K562 (cell line): ENCODE measurements at places on chromosomes 1 and 21. TPM values are rescaled to one million over a fixed set of nuclear protein-coding genes. Genes with fewer than 3 reads are reported as not detected.

DNA sequence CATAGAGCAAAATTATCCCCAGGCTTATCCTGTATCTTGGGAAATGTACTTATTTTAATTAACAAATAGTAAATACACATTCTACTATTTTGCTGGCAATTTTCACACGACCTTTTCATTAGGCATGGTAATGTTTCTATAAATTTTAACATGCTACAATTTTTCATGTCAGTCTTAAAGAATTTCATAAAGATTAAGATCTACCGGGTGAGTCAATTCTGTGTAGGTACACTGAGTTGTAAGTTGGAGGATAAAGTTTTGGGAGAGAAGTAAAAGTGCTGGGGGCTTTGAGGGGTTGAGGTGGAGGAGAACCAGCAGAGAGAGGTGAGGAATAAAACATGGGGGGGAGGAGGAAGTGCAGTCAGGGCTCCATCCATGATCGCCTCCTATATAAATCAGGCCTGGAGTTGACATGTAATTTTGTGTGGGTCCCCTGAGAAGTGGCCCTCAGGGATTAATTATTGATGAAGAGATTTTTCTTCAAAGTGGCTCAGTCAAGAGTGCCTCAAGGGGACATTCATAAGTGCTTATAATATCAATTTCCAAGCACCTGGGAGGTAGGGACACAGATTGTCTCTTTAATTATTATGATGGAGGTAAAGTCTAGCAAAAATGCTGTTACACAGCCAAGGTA lies 7.2 kb downstream of the DPYD start:
- DNase-seq, result no peak

LGR6 gene
- 0.12 and 0.42 TPM in 2 replicates for polyA plus RNA-seq

ZNF683 gene
- not detected in 2 replicates for polyA plus RNA-seq

GRCh38 chr1:115062542-115063004 lies 26.7 kb downstream of the TSPAN2 start:
- no peak for DNase-seq

CLCA4 gene
- polyA plus RNA-seq, result not detected in 2 replicates

- DNase-seq, result no peak
Observed at GRCh38 chr1:57475366-57475765, 51.5 kb upstream of the DAB1 start.

DNA sequence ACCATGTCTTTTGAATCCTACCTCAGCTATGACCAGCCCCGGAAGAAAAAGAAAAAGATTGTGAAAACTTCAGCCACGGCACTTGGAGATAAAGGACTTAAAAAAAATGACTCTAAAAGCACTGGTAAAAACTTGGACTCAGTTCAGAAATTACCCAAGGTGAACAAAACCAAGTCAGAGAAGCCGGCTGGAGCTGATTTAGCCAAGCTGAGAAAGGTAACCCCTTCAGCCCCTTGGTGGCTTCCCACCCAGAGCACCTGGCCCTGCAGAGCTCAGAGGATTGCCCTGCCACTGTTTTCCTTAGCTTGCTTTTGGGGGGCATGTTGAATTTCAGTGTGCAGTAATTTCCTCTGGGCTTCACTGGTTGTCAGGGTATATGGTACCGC lies 8.5 kb downstream of the ELOA start:
- no peak for DNase-seq

LCE1D gene
- not detected in 2 replicates for polyA plus RNA-seq

RNF19B gene
- 10.1 and 11.6 TPM in 2 replicates for polyA plus RNA-seq
